ENCODE measurements at places on chromosomes 2 and 18.

- no peak for DNase-seq
Observed at GRCh38 chr2:16763493-16763899, 97.9 kb upstream of the CYRIA start.

DNA sequence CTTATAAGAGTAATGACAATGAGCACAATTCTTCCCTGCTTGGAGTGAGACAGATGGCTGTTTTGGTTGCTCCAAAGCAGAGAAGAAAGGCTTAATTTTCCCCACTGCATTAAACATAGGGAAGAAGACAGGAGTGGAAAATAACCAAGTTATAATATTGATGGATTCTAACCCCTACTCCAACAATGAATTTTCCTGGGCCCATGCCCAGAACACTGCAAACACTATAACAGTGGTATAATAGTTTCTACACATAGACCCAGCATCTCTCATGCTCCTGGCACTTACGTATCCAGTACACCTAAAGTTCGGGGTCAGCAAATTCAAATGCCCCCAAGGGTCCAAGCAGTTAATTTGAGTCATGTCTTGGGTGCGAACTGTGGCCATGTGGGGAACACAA, 613.4 kb downstream of the PLCL1 start:
- DNase-seq, result no peak

GRCh38 chr2:210718503-210718902, 162.1 kb downstream of the CPS1 start:
- no peak for DNase-seq

DNA sequence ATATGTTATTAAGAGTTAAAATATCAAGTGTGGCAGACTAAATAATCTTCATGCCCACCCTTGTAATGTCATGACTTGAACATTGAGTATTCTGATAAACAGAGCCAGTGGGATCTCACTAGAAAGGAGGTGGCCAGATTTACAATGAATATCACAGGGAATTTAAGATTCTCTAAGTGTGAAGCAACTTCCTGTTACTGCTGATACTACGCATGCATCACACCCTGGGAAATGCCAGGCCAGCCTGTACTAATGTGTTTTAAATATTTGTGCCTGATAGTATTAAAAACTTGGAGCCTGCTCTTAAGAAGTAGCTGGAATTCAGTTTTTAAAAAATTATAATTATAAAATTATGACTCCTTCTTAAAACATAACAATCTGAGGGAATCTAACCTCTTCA, 148.3 kb downstream of the LAMA3 start:
- DNase-seq, result peak; percentile 19

DNA sequence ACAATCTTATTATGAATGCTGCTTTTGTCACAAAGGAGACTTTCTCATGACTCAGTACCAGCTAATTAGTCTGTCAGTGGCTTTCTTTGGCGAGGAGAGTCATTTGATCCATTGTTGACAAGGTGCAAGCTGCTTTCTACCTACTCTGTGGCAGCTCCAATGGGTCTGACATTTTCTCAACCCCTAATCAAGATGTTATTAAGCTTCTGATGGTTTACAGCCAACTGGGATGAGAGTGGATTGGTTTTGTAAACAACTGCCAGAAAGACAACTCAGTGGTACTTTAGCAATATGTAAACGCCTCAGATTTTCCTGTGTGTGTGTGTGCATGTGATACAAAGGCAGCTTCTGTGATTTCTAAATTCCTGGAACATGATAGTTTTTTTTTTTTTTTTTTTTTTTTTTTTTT, 8.2 kb upstream of the CLIP4 start:
- DNase-seq, result no peak

All from CD4-positive, alpha-beta T cell treated with Interleukin-12 subunit alpha and Interleukin-12 subunit beta, for 1 hour (primary cell).